ENCODE measurements at places on chromosomes 12 and 14.
A peak's percentile ranks its signal among the peaks of the same experiment; 100 is the strongest.

GRCh38 chr14:102565959-102566358, 26.5 kb upstream of the RCOR1 start:
- DNase-seq = no peak

- DNase-seq = no peak
Observed at GRCh38 chr14:47555333-47555732, 120.1 kb downstream of the MDGA2 start.

- DNase-seq = no peak
Observed at GRCh38 chr12:51784688-51785087, 63.8 kb downstream of the FIGNL2 start.

DNA sequence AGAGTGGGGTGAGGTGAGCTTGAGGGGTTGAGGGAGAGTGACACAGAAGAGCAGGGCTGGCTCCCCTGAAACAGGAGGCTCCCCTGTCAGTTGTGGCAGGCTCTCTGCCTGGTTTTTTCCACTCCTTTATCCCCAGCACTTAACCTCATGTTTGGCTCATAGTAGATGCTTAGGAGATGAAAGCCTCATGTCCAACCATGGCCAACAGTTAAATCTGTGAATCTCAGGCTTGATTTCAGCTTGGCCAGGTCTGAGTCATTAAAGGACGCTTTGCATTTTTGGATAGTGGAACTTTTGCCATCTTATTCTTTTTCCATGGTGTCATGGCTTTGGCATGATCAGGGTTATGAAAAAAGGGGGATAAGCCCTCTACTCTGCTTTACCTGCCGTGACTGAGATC, 117.2 kb downstream of the CACNA1C start:
- no peak for DNase-seq

- no peak for DNase-seq
Observed at GRCh38 chr12:99444859-99445316, 202.7 kb upstream of the GARIN6 start.

DNA sequence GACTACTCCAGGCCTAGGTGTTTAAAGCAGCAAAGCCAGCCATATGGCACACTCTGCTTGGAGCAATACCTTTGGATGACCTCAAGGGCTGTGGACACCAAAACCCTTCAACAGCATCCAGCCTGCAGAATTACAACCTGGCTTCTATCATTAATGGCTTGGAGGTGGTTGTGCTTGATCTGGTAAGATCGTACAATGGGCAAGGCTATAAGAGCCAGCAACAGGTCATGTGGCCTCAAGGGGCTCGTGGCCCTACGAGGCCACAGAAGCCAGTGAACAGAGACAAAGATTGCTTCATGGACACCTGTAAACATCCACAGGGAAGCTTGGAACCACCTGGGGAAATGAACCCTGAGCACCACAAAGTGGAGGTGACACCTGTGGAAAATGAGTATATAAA, 657.3 kb downstream of the BCL11B start:
- DNase-seq = no peak

- no peak for DNase-seq
Observed at GRCh38 chr14:34250959-34251358, 211.1 kb downstream of the SPTSSA start.

GRCh38 chr14:81153187-81153586, 67.6 kb downstream of the GTF2A1 start:
- DNase-seq = no peak

DNA sequence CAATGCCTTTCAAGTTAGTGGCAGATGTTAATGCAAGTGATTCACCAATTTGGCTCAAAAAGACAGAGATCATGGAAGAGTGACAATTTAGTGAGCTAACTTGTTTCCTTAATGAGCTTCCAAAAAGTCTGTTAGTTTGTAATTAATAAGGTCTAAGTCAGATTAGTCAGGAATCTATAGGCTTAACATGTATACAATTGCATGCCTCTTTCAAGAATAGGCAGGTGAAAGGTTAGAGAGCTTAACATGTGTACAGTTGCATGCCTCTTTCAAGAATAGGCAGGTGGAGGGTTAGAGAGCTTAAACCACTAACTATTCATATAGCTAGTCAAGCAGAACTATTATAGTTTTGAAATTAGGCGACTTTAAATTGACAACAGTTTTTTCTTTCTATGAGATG, 663.8 kb downstream of the C12orf50 start:
- DNase-seq = no peak

DNA sequence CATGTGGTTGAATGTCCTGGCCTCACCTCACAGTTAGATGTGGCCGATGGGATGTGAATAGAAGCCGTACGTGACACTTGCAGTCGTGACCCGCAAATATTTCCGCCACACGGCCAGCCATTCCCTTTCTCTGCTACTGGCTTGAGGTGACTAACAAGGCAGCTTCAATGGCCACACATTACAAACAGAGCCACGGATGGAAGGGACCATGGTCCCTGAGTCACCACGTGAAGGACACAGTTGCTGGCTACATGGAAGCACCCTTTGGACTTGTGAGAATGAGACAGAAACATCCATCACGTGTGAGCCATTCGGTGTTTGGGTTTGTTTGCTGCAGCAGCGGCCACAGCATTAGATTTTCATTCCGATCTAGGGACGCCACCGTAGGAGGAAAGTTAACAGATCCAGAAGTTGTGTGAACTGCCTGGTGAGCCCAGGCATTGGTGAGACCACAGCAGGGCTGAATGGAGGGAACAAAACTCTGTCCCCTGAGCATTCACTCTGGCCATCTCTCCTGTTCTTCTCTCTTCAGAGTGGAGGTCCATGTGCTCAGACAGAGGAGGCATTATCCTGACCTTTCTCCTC, 33.5 kb upstream of the ADGRD1 start:
- no peak for DNase-seq

DNA sequence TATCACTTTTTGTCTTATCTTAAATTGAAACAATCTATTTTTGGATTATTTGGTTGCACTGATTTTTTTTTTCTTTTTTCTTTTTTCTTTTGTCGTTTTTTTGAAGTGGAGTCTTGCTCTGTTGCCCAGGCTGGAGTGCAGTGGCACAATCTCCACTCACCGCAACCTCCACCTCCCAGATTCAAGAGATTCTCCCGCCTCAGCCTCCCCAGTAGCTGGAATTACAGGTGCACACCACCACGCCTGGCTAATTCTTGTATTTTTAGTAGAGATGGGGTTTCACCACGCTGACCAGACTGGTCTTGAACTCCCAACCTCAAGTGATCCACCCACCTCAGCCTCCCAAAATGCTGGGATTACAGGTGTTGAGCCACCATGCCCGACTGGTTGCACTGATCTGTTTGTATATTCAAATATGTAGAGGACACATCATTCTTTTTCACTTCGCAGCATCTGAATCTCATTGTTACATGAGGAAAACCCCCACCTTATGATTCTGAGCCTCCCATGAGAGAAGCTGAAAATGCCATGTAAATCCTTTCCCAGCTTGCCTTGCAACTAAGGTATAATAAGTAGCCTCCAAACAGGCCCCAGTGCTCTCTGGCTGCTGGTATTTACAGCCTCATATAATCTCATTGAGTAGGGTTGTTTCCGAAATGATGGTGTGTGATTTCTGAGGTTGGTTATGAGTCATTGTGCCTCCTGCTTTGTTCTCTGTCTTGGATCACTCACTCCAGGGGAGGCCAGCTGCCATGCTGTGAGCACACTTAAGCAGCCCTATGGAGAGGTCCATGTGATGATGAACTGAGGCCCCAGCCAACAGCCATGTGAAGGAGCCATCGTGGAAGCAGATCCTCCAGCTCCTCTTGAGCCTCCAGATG, 5.2 kb upstream of the HSP90B1 start:
- DNase-seq = peak; percentile 88

DNA sequence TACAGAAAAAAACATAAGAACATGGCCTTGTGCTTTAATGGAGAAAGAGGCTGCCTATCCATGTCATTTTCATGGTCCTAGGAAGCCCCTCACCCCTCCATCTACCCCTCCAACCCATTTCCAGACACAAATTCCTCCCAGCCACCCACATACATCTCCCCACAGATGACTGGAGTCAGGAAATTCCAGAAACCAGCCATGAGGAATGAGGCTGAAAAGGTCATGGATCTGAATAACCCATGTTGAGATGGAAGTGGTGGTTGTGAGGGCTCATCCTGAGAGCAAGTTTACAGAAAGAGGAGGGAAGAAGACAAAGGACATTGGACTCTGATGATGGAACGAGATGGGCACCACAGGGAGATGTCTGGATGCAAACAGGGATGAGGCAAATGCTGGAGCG, 23.9 kb upstream of the C12orf42 start:
- no peak for DNase-seq

GRCh38 chr12:122834921-122835749, at the start of gene HIP1R:
Gene HIP1R (plus strand): TSS chr12:122835457. CDS start chr12:122835551, 94 bp downstream.
- DNase-seq = no peak

GRCh38 chr14:42869681-42870080, 1263.0 kb downstream of the LRFN5 start:
- peak; percentile 86 for DNase-seq

DNA sequence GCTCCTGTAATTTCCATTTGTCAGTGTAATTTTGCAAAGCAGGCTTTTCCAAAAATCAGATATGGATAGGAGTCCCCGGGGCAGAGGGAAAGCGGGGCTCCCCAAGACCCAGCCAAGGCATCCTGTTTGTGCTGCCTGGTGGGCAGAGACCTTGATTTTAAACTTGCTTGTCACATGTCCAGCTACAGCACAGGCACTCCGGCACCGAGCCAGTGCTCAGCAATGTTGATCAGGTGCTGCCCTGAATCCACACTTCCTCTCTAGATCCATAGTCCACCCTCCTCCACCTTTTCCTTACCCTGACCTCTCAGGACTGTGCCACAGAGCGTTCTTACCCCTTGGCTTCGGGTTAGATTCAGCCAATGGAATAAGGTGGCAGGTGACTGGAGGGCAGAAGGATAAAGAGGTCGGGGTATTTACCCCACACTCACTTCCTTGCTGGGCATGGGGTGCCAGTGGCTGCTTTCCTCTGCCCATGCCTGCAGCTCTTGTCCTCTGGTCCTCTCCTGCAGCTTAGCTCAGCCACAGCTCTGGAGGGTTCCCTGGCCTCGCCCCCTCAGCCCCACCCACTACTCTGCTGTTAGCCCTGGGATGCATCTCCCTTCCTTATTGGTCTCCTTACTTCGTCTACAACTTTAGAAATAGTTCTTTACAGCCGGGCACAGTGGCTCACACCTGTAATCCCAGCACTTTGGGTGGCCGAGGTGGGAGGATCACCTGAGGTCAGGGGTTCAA, 80.1 kb downstream of the IRF2BPL start:
- DNase-seq = no peak

GRCh38 chr14:101726954-101727302, 34.6 kb upstream of the PPP2R5C start:
- no peak for DNase-seq

DNA sequence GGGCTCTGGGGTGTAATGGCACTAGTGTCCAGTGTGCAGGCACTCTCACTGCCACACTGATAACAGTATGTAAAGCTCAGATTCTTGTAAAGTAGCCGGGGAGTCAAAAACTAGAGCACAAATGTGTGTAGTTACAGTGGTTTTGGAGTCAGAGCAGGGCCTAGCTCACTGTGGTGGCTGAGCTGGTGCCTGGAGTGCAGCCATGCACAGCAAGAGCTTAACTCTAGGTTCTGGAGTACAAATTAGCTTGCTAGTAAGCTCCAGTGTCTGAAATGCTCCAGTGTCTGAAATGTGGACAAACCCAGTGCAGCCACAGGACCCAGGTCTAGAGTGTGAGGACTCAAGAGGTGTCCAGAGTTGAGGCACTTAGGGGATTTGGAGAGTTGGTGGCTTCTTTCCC, 149.2 kb downstream of the MSRB3 start:
- DNase-seq = no peak

GRCh38 chr14:46352844-46353243, 298.7 kb downstream of the RPL10L start:
- DNase-seq = no peak

DNA sequence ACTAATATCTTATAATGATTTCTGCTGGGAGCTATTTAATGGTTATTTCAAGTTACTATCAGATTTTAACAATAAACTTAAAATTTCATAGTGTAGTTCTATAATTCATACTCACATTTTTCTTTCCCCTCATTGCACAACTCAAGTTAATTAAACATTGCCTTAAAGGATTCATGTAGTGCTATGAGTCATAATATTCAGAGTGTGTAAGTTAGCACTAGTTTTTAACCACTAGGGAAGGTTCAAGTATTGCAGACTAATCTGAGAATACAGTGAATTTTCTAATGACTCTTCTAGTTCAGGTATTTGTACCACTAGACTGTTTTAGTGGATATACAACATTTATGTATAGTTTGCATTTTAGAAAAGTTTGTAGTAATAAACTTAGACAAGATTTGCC, 49.9 kb downstream of the FOXA1 start:
- DNase-seq = peak; percentile 8

DNA sequence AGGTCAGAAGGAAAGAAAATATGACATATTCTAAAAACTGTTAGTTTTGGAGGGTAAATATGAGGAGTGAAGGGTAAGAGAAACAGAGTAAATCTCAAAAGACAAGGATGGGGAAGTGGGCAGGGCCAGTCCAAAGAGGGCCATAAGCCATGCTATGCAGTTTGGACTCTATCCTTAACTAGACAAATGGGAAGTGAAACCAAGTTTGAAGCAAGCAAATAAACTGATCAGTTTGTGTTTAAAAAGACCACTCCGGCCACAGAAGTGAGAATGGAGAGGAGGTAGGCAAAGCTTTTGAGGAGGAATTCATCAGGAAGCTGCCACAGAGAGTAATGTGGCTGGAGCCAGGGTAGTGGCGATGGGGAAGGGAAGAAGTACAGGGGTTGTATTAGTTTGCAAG, 37.5 kb upstream of the DAAM1 start:
- no peak for DNase-seq

DNA sequence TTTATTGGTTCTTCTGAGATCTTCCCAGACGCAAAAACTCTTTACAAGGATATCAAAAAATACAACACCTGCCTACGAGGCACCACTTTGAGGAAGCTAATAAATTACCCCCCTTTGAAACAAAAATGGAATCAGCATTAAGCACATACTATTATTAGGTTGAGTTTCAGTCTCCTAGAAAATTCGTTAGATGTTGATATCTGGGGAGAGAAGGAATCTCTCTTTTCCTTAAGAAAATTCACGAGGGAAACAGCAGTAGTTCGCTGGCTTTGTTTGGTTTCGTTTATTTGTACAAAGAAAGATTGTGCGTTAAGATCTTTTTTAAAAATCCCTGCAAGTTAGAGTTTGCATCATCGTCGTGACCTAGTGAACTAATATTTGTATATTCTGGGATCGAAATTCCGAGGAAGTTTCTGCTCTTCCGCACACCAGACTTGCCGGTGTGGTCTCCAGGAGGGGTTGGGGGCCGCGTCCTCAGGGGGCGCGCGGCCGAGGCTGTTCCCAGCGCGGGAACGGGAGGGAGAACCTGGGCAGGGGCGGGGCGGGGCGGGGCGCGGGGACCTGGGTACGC, 12.1 kb downstream of the NKX2-1 start:
- DNase-seq = no peak

DNA sequence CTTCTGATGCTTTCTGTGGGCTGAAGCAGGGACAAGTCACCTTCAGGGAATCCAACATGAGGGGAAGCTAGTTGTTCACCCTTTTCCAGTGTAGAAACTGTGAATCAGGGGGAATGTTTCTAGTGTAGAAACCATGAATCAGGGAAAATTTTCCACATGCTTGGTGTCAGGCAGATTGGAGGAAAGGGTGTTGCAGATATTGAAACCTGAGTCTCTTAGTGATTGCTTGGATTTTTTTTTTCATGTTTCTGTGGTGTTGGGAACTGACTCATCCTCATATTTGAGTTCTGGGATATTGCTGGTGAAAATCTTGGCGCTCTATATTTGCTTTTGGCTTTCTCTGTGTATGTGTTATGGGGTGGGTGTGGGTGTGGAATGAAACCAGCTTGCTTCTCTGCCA, 144.5 kb upstream of the FBXO33 start:
- DNase-seq = no peak

Measured in IMR-90 (cell line).